ENCODE measurements at places on chromosomes 6 and 20. TPM values are rescaled to one million over a fixed set of nuclear protein-coding genes. Genes with fewer than 3 reads are reported as not detected.

- H3K27ac ChIP-seq: peak overlapping the region; percentile 99
- H3K4me1 ChIP-seq: peaks cover 45% of the 10 kb centered on the region
- H3K4me3 ChIP-seq: peak overlapping the region; percentile 87
- DNase-seq: no peak
- H3K36me3 ChIP-seq: no peaks in the 10 kb centered on the region
- H3K27me3 ChIP-seq: no peaks in the 10 kb centered on the region
Observed at GRCh38 chr6:17705428-17705777, 1.3 kb downstream of the NUP153 start.

GRCh38 chr6:143559051-143559660, 47.6 kb upstream of the FUCA2 start:
- H3K27ac ChIP-seq: no peak overlapping the region
- H3K27me3 ChIP-seq: no peaks in the 10 kb centered on the region
- no peak overlapping the region for H3K4me3 ChIP-seq
- H3K4me1 ChIP-seq: peaks cover 7% of the 10 kb centered on the region
- DNase-seq: no peak

GRCh38 chr6:104087765-104088164, 772.0 kb downstream of the HACE1 start:
- no peaks in the 10 kb centered on the region for H3K27me3 ChIP-seq
- no peak for DNase-seq
- H3K4me1 ChIP-seq: no peaks in the 10 kb centered on the region
- no peak overlapping the region for H3K4me3 ChIP-seq

CLPSL1 gene
- not detected for total RNA-seq

RIPPLY2 gene
- not detected for total RNA-seq

DNA sequence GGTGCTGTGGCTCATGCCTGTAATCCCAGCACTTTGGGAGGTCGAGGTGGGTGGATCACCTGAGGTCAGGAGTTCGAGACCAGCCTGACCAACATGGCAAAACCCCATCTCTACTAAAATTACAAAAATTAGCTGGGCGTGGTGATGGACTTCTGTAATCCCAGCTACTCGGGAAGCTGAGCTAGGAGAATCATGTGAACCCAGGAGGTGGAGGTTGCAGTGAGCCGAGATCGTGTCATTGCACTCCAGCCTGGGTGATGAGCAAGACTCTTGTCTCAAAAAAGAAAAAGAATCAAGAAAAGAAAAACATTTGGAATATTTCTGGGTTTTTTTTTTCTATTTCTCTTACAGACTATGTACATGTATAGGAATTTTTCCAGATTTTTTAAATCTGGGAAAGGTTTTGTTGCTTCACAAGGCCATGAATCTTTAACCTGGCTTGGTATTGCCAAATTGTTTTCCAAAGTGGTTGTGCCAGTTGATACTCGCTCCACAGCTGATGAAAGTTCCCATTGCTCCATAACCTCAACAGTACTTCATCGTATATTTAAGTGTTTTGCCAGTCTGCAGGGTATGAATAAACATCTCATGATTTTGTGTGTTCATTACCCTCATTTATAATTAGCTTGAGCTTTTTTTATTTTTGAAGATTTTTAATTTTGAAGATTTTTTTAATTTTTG, 33.5 kb downstream of the RNF217 start:
- H3K27me3 ChIP-seq: no peaks in the 10 kb centered on the region
- H3K4me3 ChIP-seq: peak overlapping the region; percentile 31
- H3K4me1 ChIP-seq: peaks cover 62% of the 10 kb centered on the region

HRH3 gene
- not detected for total RNA-seq

GRCh38 chr6:142275236-142276006, 26.4 kb upstream of the ADGRG6 start:
- DNase-seq: no peak
- H3K27ac ChIP-seq: peak overlapping the region; percentile 15
- H3K27me3 ChIP-seq: no peaks in the 10 kb centered on the region
- H3K4me1 ChIP-seq: peaks cover 26% of the 10 kb centered on the region
- no peaks in the 10 kb centered on the region for H3K36me3 ChIP-seq
- no peak overlapping the region for H3K4me3 ChIP-seq

GRCh38 chr20:62598761-62599194, 43.5 kb upstream of the SLCO4A1 start:
- H3K4me3 ChIP-seq: no peak overlapping the region
- no peaks in the 10 kb centered on the region for H3K36me3 ChIP-seq
- peaks cover 3% of the 10 kb centered on the region for H3K4me1 ChIP-seq
- H3K27me3 ChIP-seq: peaks cover 70% of the 10 kb centered on the region

TMEM244 gene
- total RNA-seq: not detected

DNA sequence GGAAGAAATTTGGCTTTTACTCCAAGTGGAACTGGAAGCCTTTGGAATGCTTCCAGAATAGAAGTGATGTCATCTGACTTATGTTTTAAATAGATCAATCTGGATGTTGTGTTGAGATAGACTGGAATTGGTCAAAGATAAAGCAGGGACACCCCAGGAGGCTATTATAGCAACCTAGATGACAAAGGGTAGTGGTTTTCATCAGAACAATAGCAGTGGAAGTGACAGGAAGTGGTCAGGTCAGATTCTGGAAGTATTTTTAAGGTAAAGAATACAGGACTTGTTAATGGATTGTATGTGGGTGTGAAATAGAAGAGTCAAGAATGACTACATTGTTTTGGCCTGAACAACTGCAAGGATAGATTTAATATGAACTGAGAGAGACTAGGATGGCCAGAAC, 191.4 kb downstream of the ADGRB3 start:
- no peak for DNase-seq
- no peak overlapping the region for H3K27ac ChIP-seq
- H3K4me1 ChIP-seq: no peaks in the 10 kb centered on the region

DNA sequence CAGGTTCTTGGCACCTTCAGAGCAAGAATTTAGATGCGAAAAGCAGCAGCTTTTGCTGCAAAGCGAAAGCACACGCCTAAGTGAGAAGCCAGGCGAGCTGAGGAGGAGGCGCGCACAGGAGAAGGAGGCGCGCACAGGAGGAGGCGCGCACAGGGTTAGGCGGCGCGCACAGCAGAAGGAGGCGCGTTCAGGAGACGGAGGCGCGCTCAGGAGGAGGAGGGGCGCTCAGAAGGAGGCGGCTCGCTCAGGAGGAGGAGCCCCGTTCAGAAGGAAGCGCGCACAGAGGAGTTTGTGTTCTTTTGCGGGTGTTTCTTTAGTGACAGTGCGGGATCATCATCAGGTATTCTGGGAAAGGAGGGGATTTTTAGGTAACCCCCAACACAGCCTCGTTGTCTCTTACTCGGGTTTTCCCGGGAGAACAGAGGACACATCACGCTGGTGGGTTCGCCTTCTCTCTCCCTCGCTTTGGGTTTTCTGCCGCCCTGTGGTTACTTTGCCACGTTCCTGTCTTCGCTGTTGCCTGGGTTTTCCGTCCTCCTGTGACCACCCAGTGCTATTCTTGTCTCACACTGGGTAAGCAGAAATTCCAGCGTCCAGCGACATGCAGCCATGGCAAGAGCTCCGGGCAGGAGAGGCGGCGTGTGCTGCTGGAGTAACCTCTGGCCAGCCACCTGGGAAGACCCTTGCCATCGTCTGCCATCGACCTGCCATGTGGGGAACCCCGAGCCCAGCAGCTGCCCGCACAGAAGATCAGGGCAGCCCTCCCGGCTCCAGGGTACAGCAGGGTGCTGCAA, 47.0 kb downstream of the WDR27 start:
- DNase-seq: no peak
- peak overlapping the region; percentile 76 for H3K27ac ChIP-seq
- peaks cover 18% of the 10 kb centered on the region for H3K36me3 ChIP-seq

GSTA2 gene
- not detected for total RNA-seq

SNAP25 gene
- 0.65 TPM for total RNA-seq

GRCh38 chr20:5509803-5510202, 193.0 kb upstream of the PROKR2 start:
- peaks cover 4% of the 10 kb centered on the region for H3K27me3 ChIP-seq
- no peak overlapping the region for H3K27ac ChIP-seq
- no peak overlapping the region for H3K4me3 ChIP-seq
- H3K4me1 ChIP-seq: no peaks in the 10 kb centered on the region

DNA sequence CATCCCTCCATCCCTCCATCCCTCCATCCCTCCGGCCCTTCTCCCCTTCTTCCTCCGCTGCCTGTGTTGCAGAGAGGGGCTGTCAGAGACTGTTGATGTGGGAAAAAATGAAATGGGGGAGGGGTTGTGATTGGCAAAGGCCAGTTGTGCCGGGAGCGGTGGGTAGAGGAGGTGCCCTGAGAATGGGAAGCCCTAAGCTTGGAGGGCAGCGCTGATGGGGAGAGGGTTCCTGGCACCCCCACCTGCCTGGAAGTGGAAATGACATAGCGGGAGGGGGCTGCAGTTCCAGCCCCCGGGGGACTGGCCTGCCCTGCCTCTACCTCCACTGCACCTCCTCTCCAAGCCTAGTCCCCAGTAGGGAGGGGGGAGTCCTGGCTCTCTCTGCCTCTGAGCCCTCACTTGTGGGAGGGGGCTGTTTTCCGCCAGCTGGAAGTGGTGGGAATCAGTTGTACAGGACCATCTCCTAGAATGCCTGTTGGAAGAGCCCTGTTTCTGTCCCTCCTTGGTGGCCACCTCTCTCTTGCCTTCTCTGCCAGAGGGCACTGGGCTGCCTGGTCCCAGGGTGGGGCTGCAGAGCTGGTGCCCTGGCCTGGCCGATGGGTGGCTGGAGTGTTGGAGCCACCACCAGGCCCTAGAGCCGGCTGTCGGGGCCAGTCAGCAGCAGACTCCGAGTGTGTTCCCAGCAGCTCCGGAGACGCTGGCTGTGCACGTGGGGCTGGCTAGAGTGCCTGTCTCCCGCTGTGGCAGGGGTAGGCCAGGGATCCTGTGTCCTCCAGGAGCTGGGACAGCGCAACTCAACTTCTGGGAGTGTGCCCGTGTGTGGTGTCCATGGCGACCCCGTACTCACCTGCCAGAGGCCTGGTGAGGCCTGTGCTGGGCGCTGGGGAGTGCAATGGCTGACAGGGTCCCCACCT, 1.5 kb downstream of the DLGAP4 start:
- H3K36me3 ChIP-seq: no peaks in the 10 kb centered on the region
- H3K4me3 ChIP-seq: no peak overlapping the region
- H3K27me3 ChIP-seq: peaks cover 76% of the 10 kb centered on the region

DNA sequence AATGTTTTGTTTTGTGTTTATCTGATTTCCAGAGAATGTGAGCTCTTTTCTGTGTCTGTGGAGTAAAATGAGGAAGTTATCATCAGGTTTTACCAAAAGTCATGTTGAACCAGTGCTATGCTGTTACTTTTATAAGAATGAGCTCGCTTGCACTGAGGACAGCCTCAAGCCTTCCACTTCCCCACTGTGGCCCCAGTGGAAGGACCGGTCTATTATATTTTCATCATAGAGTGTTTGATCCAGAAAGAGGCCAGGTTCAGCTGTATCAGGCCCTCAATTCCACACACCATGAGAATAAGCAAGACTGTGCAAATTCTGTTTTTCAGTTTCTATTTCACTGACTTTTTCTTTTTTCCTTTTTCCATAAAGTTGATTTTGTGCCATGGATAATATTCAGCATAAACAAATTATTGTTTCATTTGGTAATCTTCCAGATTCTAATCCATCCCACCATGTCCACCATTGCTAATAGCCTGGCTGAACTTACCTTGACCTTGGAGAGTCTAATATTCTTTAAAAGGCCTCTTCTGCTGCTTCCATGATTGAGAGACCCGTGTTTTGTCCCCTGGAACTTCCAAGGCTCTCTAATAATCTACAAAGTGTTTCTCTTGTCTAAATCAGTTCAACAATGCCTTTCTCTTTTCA, 286.2 kb downstream of the THBS2 start:
- DNase-seq: no peak
- H3K4me1 ChIP-seq: peaks cover 43% of the 10 kb centered on the region
- H3K36me3 ChIP-seq: peaks cover 3% of the 10 kb centered on the region
- no peak overlapping the region for H3K4me3 ChIP-seq

All from chondrocyte (in vitro differentiated cells).